ENCODE measurements at places on chromosomes 2 and 18. TPM values are rescaled to one million over a fixed set of nuclear protein-coding genes. Genes with fewer than 3 reads are reported as not detected.

The EMX1 gene
- not detected for total RNA-seq

The SLC66A3 gene
- total RNA-seq, result 21.3 TPM

The RND3 gene
- 67.3 TPM for total RNA-seq

The IL1R1 gene
- 9.7 TPM for total RNA-seq

The MC4R gene
- not detected for total RNA-seq

The NCK2 gene
- total RNA-seq, result 90.5 TPM

The XRCC5 gene
- total RNA-seq, result 202 TPM

The TGFBRAP1 gene
- 13.9 TPM for total RNA-seq

DNA sequence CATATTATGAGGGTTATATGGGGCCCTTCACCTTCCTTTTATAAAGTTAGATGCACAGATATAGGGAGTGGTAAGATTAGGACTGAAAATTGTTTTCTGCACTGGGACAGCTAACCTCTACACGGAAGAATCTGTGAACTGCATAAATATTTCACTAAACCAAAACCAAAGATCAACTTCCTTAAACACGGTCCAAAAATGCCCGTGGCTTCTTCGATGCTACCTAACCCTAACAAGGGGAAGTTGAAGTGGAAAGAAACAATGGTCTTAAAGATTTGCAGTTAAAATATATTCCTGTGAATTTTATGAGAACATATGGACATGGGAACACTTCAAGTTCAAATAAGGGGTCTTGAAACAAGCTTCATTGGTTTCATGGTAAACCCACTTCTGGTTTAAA, 33.3 kb upstream of the PAX3 start:
- no peaks in the 10 kb centered on the region for H3K36me3 ChIP-seq
- H3K4me1 ChIP-seq, result no peaks in the 10 kb centered on the region
- no peak for DNase-seq
- no peak overlapping the region for H3K4me3 ChIP-seq
- H3K27ac ChIP-seq, result no peak overlapping the region

DNA sequence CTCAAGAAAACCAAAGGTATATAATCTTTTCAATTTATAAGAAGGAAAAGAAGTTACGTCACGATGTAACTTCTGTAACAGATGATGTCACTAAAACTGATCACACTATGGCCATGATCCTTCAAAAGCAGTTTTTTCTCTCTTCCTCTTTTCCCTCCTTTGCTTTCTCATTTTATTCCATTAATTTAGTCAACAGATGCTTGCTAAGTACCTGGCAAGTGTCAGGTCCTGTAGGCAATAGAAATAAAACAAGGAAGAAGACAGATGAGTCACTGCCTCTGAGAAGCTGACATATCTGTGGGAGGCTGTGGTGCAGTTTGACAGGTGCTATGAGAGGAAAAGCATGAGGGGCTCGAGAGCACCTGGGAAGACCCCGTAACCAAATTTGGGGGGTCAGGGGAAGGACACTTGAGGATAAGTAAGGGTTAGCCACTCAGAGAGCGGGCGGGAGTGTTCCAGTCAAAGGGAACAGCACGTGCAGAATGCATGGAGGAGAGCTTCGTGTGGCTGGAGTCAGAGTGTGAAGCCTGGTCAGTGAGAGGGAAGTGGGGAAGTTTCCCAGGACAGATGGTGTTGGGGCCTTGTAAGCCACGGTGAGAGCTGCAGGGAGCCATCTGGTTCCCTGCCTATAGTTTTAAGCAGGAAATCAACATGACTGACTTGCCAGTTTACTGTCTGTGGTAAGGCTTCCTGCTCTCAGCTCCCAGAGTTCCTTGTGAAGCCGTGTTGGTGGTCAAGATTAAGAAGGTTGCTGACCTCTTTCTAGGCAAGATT, 198.8 kb upstream of the FOSL2 start:
- H3K36me3 ChIP-seq, result no peaks in the 10 kb centered on the region
- no peak overlapping the region for H3K4me3 ChIP-seq
- peak overlapping the region; percentile 34 for H3K27ac ChIP-seq

DNA sequence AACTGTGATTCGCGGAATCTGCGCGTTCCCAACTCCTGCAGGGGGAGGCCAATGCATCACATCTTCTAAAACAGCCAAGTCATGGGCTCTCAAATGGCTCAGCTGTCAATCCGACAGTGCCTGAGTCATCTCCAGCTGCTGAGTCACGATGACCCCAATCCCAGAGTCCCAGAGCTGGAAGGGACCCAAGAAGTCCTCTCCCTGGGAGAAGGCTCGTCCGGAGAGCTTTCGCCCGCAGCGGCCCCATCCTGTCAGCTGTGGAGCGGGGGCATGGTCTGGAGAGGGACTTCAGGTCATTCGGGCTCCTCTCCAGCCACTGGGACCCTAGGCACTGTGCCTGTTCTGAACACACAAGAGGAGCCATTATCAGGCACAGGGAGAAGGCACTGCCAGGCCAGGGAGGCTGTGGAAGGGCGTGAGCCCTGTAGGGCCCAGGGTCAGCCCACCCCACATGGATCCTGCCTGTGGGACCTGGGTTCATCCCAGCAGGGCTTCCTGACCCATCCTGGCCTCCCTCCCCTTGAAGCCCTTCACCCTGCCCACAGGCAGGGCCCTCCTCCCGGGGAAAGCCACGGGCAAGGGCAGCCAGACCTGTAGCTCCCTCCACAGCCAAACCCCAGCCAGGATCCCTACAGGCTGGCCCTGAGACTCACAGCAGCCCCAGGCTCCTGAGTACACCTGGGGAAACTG, 47.6 kb upstream of the GPC1 start:
- DNase-seq, result no peak
- H3K27ac ChIP-seq, result no peak overlapping the region
- H3K4me1 ChIP-seq, result peaks cover 20% of the 10 kb centered on the region
- no peaks in the 10 kb centered on the region for H3K36me3 ChIP-seq

DNA sequence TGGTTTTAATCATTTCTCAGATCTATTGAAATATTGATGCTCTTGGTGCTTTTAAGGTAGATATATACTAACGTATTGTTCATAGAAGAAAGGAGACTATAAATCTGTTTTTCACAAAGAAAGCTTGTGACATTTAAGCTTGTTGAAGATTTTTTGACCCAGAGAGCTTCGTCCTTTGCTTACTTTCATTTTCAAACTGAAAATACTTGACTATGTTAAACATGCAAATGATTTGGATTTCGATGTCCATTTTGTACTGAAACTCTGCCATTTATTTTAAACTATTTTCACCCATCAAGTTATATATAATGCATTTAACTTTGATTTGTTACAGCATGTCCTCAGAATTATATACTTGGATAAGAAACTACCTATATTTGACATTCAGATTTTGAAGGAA, 85.2 kb downstream of the SLC4A10 start:
- peak overlapping the region; percentile 32 for H3K4me3 ChIP-seq
- H3K27ac ChIP-seq, result no peak overlapping the region
- H3K4me1 ChIP-seq, result no peaks in the 10 kb centered on the region
- H3K36me3 ChIP-seq, result no peaks in the 10 kb centered on the region
- no peaks in the 10 kb centered on the region for H3K27me3 ChIP-seq

DNA sequence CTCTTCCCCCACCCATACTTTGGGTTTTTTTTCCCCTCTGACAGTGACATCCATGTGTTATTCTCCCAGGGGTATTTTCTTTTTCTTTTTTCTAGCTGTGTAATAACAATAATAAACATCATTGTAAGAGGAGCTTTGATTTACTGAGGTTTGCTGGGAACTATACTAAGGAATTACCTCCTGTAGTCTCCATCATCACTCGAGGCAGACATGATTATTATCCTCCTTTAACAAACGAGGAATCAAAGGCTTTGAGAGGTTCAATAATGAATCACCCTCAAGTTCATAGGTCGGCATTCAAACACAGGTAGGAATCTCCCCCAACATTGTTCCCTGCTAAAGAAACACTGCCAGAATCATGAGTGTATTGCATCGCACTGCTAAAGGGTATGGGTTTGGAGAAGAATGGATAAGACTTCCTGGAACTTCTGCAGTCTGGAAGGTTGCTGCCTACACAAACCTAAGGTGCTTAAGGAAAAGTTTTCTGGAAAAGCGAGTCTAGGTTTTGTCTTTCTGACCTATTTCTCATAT, 260.2 kb upstream of the SESTD1 start:
- no peak overlapping the region for H3K27ac ChIP-seq
- no peak overlapping the region for H3K4me3 ChIP-seq
- H3K27me3 ChIP-seq, result no peaks in the 10 kb centered on the region

- no peak for DNase-seq
- no peak overlapping the region for H3K4me3 ChIP-seq
Measured at GRCh38 chr18:78782951-78783563, 196.6 kb upstream of the SALL3 start.

- H3K27me3 ChIP-seq, result no peaks in the 10 kb centered on the region
- H3K4me3 ChIP-seq, result no peak overlapping the region
- H3K27ac ChIP-seq, result no peak overlapping the region
- no peak for DNase-seq
- no peaks in the 10 kb centered on the region for H3K4me1 ChIP-seq
- no peaks in the 10 kb centered on the region for H3K36me3 ChIP-seq
Measured at GRCh38 chr2:8927510-8928455, 75.7 kb downstream of the MBOAT2 start.

DNA sequence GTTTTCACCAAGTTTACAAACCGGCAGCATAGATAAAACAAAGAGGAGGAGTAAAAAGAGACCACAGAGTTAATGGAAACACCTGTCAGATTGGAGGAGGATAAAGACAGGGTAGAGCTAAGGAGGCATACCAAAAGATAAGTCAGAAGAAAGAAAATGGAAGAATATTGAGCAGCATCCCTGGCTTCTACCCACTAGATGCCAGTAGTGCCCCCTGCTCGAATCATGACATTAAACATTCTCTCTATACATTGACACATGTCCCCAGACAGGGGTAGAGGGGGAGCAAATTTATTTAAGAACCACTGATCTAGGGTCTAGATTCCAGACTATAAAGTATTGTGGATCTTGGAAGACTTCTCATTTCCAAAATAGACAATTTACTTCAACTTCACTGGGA, 159.8 kb upstream of the ETAA1 start:
- H3K4me3 ChIP-seq, result no peak overlapping the region
- no peaks in the 10 kb centered on the region for H3K4me1 ChIP-seq
- H3K27me3 ChIP-seq, result no peaks in the 10 kb centered on the region
- no peak overlapping the region for H3K27ac ChIP-seq
- H3K36me3 ChIP-seq, result no peaks in the 10 kb centered on the region

DNA sequence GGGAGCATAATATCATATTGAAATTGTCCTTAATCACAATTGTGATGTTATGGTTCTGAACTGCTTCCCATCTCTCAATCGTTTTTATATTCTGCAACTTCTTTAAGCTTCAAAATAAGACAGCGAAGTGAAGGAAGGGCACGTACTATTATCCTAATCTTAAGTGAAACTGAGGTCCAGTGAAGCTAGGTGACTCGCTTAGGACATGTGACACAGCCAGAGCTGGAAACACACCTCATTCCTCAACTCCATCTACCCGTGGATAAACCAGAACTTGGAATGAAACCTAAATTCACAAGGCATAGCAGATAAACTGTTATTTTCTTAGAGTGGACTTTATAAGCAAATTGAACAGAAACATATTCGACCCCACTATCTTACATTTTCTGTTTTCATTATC, 191.2 kb upstream of the PXDN start:
- no peak overlapping the region for H3K27ac ChIP-seq
- no peaks in the 10 kb centered on the region for H3K4me1 ChIP-seq
- no peaks in the 10 kb centered on the region for H3K27me3 ChIP-seq
- no peak for DNase-seq
- no peak overlapping the region for H3K4me3 ChIP-seq
- H3K36me3 ChIP-seq, result no peaks in the 10 kb centered on the region

DNA sequence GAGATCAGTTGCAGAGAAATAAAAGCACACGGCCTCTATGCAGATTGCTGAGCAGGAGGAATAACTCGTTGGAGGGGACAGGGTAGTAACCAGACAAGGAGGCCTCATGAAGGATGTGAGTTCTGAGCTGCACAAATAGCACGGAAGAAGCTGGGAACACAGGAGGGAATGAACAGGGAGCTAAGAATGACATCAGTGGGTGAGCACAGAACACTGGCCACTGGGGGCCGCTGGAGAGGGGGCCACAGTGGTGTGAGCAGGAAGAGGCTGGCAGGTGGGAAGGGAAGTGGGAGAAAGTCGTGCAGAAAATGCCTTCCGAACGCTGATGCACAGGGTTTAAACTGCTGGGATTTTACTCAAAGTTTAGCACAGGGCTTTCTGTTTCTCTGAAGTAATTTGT, 61.0 kb downstream of the ZAP70 start:
- DNase-seq, result no peak
- H3K4me3 ChIP-seq, result no peak overlapping the region
- H3K4me1 ChIP-seq, result no peaks in the 10 kb centered on the region
- no peaks in the 10 kb centered on the region for H3K27me3 ChIP-seq

GRCh38 chr2:238344517-238344916, 24.2 kb downstream of the TRAF3IP1 start:
- H3K4me1 ChIP-seq, result no peaks in the 10 kb centered on the region
- H3K4me3 ChIP-seq, result no peak overlapping the region
- no peak overlapping the region for H3K27ac ChIP-seq
- no peaks in the 10 kb centered on the region for H3K36me3 ChIP-seq

- H3K27me3 ChIP-seq, result no peaks in the 10 kb centered on the region
- H3K27ac ChIP-seq, result no peak overlapping the region
- no peak overlapping the region for H3K4me3 ChIP-seq
- no peak for DNase-seq
Measured at GRCh38 chr2:28047681-28048080, 157.2 kb downstream of the BABAM2 start.

GRCh38 chr18:74511823-74512222, 15.7 kb downstream of the CNDP2 start:
- peaks cover 99% of the 10 kb centered on the region for H3K36me3 ChIP-seq
- DNase-seq, result no peak
- H3K4me3 ChIP-seq, result no peak overlapping the region
- no peaks in the 10 kb centered on the region for H3K27me3 ChIP-seq
- no peak overlapping the region for H3K27ac ChIP-seq

DNA sequence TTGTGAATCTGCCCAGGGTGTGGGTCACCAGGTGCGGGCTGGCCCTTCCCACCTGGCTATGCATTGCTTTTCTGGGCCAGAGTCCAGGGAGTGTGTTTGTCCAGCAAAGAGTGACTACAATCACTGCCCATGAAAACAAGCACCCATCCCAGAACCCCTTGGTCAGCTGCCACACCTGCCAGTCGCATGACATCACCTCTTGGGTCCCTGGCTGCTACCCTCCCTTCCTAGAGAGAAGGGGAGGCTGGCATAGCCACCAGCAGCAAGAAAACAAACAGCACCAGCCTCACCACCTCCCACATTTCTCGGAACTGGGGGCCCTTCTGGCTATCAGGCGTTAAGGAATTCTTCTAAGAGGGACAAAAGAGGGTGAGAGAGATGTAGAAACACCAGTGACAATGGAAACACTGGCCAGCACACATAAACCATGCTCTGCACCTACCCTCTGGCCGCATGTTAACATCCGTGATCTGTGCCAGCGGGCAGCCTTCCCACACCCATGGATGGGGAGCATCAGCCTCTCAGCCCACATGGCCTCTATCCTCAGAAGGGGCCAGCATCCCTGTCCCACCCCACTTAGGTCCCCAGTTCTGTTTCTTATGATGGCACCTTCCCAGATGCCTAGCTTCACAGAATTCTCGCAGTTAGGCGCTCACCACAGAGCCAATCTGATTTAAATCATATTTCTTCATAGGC, 109.7 kb upstream of the GLI2 start:
- no peak overlapping the region for H3K4me3 ChIP-seq
- H3K4me1 ChIP-seq, result no peaks in the 10 kb centered on the region

GRCh38 chr2:139080244-139080643, 300.1 kb upstream of the NXPH2 start:
- DNase-seq, result no peak
- no peak overlapping the region for H3K4me3 ChIP-seq
- H3K4me1 ChIP-seq, result no peaks in the 10 kb centered on the region
- H3K27ac ChIP-seq, result no peak overlapping the region
- H3K27me3 ChIP-seq, result no peaks in the 10 kb centered on the region
